GM23248 (cell line): ENCODE measurements at places on chromosomes 5 and 9. TPM values are rescaled to one million over a fixed set of nuclear protein-coding genes. Genes with fewer than 3 reads are reported as not detected.

DNA sequence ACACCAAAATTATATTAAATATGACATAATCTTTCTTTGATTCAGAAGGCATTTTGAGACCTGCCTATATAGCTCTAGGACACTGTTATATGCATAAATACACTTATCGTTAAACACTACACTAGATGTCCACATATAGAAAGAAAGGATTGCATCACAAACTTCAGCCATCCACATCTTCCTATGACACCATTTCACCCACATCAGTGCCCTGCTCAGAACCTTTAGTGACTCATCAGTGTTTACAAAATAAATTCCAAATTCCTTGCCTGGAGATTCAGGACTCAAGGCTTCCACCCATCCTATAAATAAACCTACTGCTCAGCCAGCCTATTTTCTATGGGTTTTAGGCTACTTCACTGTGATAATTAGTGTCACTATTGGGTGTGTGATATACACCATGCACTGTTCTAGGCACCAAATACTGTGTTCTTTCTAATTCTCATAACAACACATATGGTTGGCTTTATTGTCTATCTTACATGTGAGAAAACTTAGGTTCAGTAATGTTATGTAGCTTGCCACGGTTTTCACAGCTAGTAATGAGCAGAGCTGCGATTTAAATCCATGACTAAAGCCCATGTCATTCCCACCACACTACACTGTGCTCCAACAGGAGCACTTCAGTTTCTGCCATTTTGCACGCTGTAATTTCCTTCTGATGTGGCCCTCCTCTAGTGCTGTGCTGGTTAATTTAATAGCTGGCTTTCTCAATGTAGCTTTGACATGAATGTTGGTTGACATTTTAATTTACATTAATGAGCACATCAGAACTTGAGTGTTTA lies 103.3 kb downstream of the SREK1 start:
- peaks cover 20% of the 10 kb centered on the region for H3K4me1 ChIP-seq
- H3K36me3 ChIP-seq = no peaks in the 10 kb centered on the region
- H3K27me3 ChIP-seq = no peaks in the 10 kb centered on the region
- peak; percentile 95 for DNase-seq
- 0 out of 2 replicates have a peak overlapping the region, but pooled peaks have one; percentile 26 for H3K4me3 ChIP-seq

GRCh38 chr9:122226758-122227574 lies 1.8 kb downstream of the LHX6 start:
- peaks cover 85% of the 10 kb centered on the region for H3K27me3 ChIP-seq
- no peak overlapping the region for H3K27ac ChIP-seq
- no peak overlapping the region for H3K4me3 ChIP-seq
- no peaks in the 10 kb centered on the region for H3K36me3 ChIP-seq

DNA sequence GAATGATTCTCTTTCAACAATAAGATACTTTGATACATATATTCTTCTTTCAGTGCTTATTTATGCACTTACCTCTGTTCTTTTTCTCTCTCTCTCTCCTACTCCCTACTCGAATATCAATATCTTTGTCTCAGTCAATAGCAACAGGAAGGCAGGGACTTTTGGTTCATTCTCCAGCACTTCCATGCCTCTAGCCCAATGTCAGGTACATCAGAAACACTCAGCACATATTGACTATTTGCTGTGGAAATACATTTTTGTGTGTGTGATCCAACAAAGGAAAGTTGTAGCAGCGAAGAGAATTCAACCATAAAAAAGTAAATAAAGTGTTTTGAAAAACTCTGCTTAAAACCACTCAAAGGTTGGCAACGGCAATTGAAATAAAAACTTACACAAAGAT lies 12.6 kb downstream of the DIRAS2 start:
- DNase-seq = no peak
- no peaks in the 10 kb centered on the region for H3K36me3 ChIP-seq
- H3K27ac ChIP-seq = no peak overlapping the region
- no peak overlapping the region for H3K4me3 ChIP-seq
- H3K27me3 ChIP-seq = no peaks in the 10 kb centered on the region
- no peaks in the 10 kb centered on the region for H3K4me1 ChIP-seq

GRCh38 chr9:135499326-135500070 lies 984 bp upstream of the MRPS2 start:
- peak overlapping the region; percentile 96 for H3K4me3 ChIP-seq
- DNase-seq = peak; percentile 94
- peaks cover 4% of the 10 kb centered on the region; the same call in 1 of the 2 replicates for H3K4me1 ChIP-seq
- H3K27me3 ChIP-seq = no peaks in the 10 kb centered on the region

GRCh38 chr5:68216245-68217046 lies 890 bp downstream of the PIK3R1 start:
- H3K4me3 ChIP-seq = peak overlapping the region; percentile 81
- H3K27ac ChIP-seq = peak overlapping the region; percentile 93
- DNase-seq = peak; percentile 58
- H3K27me3 ChIP-seq = no peaks in the 10 kb centered on the region
- H3K4me1 ChIP-seq = peaks cover 25% of the 10 kb centered on the region

GRCh38 chr9:129823542-129823934 lies 398 bp downstream of the TOR1A start:
- peak overlapping the region; percentile 56 for H3K27ac ChIP-seq

Gene PCAT7
- not detected in 2 replicates for total RNA-seq

Gene DNAJC21
- total RNA-seq = 26.2 and 30.4 TPM in 2 replicates

Gene DNM1
- total RNA-seq = 11.3 and 12.1 TPM in 2 replicates

Gene STK32A
- 1.3 and 1.5 TPM in 2 replicates for total RNA-seq

Gene CDH10
- total RNA-seq = 1.6 and 5.7 TPM in 2 replicates
